ENCODE measurements at places on chromosomes 6 and 20. TPM values are rescaled to one million over a fixed set of nuclear protein-coding genes. Genes with fewer than 3 reads are reported as not detected.

DNA sequence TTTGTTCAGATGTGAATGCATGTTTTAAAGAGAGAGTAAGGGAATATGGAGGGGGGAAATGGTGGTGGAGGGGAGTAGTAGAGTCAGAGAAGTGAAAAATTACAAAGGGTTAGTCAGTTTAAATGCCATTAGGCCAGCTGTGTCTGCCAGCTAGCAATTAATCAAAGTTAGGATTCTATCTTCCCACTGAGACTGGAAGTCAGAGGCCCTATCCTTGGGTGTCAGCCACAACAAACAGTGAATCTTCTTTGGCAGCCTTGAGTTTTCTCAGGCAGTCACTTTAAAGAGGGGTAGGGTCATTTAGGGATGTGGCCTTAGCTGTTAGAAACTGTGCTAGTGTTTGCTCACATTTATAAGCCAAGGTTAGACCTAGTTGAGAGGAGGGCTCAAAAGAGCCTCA lies 120.5 kb upstream of the BTBD3 start:
- DNase-seq = no peak

GRCh38 chr6:39867592-39867991 lies 66.7 kb downstream of the MOCS1 start:
- DNase-seq = no peak

TFAP2C gene
- not detected for total RNA-seq

- DNase-seq = no peak
Measured at GRCh38 chr20:33160681-33161080, 7.3 kb upstream of the BPIFA2 start.

CLIC5 gene
- 2.0 TPM for total RNA-seq

QKI gene
- 69.3 TPM for total RNA-seq

DNA sequence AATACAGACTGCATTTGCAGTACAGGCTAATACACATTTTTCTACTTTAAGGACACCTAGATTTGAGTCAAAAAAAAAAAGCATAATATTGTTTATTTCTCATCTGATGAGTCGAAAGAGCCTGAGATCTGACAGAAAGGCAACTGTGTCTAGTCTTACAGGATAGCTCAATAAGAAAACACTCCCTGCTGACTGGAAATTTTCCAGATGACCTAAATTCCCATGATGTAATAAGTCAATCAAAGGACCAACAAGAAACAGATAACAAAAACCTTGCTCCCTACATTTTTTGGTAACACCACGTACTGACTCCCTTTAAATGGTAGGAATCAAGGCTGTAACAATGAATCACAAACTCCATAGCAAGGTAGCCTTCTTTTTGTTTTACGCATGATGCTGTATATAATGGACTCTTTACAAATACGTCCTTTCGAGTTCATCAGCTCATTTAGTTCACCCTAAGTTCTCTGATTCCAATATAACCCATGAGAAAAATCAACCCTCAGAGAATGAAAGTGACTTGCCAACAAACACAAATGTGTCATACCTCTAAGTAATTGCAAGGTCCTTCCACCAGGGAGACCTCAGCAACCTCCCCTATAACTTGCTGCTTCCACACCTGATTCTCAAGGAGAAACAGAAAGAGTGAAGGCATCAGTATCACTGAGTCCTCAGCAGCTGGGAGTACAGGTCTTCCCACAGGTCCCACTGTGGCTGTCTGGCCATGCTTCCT lies 12.1 kb downstream of the TBX18 start:
- DNase-seq = no peak

GRCh38 chr6:150925976-150926375 lies 60.5 kb downstream of the MTHFD1L start:
- DNase-seq = no peak

GRCh38 chr6:89927264-89927663 lies 33.0 kb downstream of the GJA10 start:
- DNase-seq = no peak

DNA sequence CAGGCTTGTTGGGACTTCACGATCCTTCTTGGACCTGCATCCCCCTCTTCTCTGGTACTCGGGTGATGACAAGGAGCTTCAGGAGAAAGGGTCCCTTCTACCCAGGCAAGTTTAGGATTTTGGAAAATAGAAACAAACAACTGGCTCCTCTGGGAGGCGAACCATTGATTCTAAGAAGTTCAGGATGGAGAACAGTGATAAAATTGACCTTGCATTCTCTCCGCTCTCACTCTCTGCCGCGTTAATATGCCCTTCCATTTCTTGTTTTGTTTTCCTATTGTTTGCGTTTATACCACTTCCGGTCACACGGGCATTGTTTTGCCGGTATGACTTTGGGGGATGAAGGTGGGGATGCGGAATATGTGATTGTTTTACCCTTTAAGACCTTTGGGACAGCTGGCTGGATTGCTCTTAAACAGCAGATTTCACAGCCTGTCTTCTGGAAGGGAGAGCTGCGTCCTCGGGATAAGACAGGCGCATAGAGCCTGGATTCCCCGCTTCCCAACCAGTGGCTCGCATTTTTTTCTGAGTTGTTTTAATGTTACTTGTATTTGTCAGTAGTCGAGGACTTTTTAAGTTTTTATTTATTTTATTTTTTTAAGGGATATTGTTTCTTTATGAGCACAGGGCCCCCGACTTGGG lies 144.3 kb upstream of the ZNF184 start:
- DNase-seq = no peak

- no peak for DNase-seq
Measured at GRCh38 chr6:128280960-128281359, 239.4 kb downstream of the PTPRK start.

DNA sequence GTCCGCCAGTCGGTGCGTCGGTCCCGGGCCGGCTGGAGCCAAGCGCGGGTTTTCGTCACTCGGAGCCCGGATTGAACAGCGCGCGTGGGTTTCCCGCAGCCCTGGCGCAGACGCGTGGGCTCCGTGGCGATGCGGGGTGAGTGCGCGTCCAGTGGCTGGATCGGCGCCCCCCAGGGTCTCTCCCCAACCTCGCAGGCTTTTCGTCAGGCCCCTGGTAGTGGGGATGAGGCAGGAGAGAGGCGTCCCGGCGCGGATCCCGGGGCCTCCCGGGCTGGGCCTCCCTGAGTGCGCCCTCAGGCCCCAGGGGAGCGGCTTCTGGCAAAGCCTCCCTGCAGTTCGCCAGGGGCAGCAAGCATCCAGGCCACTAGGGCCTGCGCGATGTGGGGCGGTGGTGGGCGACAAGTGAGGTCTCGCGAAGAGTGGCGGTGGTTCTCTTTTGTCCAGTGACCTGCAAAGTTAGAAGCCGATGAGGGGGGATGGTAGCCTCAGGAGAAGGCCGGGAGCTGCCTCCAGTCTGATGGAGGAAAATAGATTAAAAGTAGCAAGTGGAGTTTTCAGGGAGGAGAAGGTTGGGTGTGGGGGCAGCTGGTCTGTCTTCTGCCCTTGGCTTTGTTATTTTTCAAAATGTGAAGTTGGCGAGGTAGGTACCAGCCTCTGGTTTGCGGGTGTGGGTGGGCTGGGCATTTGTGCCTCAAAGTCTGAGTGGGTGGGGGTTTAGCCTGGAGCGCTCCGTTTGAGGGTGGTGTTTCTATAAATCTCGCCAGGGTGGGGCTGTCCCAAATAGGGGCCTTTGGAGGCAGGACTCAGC lies 1.6 kb downstream of the TOX2 start:
- DNase-seq = no peak

EYS gene
- not detected for total RNA-seq

ADGRF5 gene
- not detected for total RNA-seq

PRRT1 gene
- 0.35 TPM for total RNA-seq

DNA sequence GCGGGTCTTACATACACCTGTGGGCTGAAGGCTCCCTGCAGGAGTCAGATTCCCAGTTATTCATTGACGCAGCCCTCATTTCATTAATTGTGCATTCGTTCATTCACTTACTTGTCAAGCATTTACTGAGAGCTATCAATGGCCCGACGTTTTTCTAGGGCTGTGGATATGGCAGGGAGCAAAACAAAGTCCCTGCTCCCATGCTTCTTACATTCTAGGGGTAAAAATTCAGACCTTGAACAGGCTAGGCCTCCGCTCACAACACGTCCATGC lies 369 bp upstream of the NSFL1C start:
- DNase-seq = no peak

- no peak for DNase-seq
Measured at GRCh38 chr20:15613530-15613929, 959.7 kb downstream of the KIF16B start.

RALY gene
- 152 TPM for total RNA-seq

GRCh38 chr6:123380257-123380656 lies 256.5 kb downstream of the TRDN start:
- no peak for DNase-seq

CPXM1 gene
- total RNA-seq = 0.14 TPM

- DNase-seq = peak; percentile 88
Measured at GRCh38 chr20:36491901-36492617, 49.3 kb upstream of the MYL9 start.

- no peak for DNase-seq
Measured at GRCh38 chr6:1485678-1486077, 96.3 kb downstream of the FOXF2 start.

All from activated CD4-positive, alpha-beta T cell treated with anti-CD3 and anti-CD28 coated beads, Interleukin-2, amount 10 ng/mL, durations not matched to agents 24 days and 14 days (primary cell).